ENCODE measurements at places on chromosomes 3 and 15. TPM values are rescaled to one million over a fixed set of nuclear protein-coding genes. Genes with fewer than 3 reads are reported as not detected.

PCSK6 gene
- 0.19 TPM for polyA plus RNA-seq

SLC28A2 gene
- polyA plus RNA-seq, result not detected

- DNase-seq, result no peak
Measured at GRCh38 chr3:43316783-43317460, 30.6 kb downstream of the SNRK start.

DNA sequence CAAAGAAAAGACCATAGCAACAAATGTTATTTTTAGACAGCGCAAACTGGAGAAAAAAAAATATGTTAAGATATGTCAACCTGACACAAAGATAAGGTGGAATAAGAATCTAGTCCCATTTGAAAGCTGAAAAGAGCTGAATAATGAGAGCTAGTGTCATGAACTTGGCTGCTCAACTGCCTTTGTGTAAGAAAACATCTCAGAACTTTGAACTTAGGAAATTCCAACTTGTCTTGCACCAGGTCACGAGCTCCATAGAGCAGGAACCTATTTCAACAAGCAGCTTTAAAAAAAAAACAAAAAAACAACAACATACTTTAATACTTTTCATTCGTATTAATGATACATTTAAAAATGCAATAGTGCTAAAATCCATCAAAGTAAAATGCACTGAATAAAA, 79.5 kb downstream of the ZNF280D start:
- DNase-seq, result no peak

DNA sequence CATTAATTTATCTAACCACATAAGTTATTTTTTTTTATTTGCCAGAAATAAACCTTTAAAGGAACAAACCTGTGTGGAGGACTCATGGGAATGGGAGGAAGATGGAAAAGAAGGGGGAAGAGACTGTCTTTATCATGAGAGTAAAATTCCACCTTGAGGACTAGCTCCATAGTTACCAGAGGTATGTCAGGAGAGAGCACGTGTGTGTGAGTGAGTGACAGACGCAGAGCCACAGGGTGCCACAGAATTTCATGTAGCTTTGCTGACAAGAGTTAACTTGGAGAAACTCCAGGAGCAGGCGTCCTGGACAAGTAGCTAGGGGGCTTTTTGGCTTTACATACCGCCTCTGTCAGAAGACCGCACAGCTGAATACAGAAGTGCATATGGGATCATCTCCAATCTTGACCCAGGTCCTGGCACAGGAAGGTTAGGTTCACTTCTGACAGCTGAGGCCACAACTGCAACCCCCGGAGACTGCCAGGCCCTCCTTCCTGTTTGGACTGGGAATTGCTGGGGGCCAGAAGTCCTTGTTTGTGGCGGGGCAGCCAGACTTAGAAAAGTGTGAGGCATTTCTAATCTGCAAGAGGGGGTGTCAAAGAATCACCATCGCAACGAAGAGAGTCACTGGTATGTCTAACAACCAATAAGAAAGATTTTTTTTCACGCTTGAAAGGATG, 197.8 kb upstream of the TPM1 start:
- no peak for DNase-seq

GRK7 gene
- polyA plus RNA-seq, result 0.08 TPM

All from GM23248 (cell line).